Activated CD8-positive, alpha-beta memory T cell treated with anti-CD3 and anti-CD28 coated beads for 1 hour (primary cell): ENCODE measurements at places on chromosomes 1 and 21.

GRCh38 chr1:169347688-169348382 lies 19.8 kb downstream of the NME7 start:
- DNase-seq: no peak

DNA sequence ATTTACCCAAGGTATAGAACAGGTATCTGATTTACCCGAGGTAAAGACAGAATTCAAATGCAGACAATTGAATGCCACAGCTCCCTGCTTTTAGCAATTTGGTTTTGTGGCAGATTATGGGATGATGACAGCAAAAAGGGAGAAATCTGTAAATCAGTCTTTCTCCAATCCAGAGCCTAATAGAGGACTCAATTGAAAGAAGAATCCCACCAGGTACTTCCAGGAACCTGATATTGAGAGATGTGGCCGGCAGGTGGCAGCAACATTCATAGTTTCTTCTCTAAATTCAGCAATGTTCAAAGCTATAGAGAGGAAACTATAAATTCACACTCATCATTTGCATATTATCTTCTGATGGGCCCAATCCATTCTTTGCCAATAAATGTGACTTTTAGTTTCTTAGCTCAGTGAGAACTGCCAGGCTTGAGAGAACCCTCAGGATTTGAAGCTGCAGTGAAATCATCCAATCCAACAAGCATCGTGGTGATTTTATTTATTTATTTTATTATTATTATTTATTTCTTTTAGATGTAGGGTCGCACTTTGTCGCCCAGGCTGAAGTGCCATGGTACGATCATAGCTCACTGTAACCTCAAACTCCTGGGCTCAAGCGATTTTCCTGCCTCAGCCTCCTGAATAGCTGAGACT lies 9.8 kb upstream of the PHACTR4 start:
- peak; percentile 52 for DNase-seq

DNA sequence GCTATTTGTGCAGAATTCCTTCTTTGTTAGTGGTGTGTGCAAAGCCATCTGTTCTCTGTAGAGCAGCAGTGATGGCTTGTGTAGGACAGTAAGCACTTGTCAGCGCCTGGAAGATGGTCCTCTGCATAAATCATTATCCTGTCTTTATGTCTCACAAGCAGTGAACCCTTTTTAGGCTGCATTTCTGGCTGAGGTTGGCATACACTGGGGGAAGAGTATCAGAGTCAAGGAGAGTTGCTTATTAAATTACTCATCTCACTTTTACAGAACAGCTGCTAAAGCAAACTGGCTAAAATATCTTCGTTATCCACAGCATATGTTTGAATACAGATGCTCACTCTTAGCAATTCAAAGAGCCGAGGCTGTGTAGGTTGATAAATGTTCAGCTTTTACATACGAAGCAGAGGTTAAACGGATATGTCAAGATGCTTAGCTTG lies 54.6 kb upstream of the NCAM2 start:
- DNase-seq: no peak

DNA sequence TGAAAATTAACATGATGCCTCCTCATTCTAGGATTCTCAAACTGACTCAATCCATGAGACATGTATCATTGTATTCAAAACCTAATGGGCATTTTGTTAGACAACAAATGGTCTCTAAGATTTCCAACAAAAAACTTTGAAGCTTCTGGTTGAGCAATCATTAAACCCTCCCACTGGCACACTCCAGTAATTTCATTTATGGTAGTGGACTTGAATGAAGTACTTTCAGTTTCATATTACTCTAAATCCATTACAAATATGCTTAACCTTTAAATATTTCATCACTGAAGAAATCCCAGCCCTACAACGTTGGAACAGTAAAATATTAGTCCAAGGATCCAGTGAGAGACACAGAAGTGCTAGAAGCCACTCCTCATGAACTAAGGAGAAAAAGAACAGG lies 43.5 kb downstream of the GBP6 start:
- no peak for DNase-seq

DNA sequence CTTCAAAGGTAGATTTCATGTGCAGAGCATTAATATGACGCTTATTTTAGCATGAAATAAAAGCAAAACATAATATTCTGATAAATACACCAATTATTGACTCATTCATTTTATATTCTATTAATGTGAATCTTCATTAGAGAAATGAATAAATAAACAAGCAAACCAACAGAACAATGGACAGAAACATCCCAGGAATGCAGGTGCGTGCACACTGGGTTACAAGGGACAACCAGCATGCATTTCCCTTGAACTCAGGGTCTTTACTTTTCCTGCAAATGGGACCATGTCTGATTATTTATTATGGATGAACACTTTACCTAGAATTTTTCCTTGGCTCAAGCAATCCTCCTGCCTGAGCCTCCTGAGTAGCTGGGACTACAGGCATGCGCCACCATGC lies 13.5 kb downstream of the LRRC53 start:
- DNase-seq: no peak

DNA sequence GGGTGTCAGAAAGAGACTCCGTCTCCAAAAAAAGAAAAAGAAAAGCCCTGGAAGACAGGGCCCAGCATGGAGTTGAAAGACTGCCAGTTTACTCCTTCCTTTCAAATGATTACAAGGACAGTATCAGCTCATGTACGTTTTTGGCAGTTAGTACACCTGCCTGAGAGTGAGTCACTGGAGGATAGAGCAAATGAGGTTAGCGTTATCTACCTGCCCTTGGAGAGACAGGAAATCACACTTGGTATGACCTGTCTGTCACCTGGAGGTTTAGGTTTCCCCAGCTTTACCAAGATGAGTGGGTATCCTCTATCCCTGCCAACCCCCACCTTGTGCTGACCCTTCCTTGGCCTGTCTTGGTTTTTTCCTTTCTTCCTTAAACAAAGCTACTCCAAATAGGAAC lies 96.8 kb upstream of the BMP8A start:
- no peak for DNase-seq

DNA sequence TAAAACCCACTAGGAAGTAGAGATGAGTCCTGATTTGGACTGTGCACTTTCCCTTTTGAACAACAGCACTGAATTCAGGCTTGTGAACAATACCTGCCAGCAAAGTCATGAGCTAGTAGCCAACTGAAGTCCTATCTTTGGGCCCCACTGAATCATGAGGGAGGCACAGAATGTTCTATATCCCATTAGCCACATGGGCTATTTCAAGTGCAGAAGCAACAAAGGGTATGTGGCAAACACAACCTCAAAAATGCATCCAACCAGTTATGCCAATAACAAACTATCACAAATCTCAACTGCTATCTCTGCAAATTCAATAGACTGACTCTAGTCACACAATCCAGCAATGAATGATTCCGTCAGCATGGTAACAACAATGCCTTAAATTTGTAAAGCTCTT lies 276.0 kb downstream of the MRPL39 start:
- no peak for DNase-seq

- no peak for DNase-seq
Measured at GRCh38 chr1:185351734-185352466, 34.9 kb upstream of the IVNS1ABP start.

DNA sequence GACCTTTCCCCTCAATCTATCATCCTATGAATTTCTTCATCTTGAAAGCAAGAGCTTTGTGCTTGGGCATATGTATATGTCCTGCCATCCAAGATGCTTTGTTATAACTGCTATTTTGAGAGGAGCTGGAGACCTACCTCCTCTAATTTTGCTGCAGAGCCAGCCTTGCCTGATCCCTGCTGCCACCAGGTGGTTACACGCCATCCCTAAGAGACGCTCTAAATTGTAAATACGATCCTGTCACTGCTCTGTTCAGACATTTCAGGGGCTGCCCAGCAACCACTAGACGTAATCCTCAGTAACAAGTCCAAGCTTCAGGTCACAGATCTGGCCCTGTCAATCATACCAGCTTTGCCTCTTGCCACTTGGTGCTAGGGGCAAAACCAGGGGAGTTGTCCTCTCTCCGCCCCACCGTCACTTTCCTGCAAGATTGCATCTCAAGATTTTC lies 32.9 kb downstream of the GPA33 start:
- no peak for DNase-seq

DNA sequence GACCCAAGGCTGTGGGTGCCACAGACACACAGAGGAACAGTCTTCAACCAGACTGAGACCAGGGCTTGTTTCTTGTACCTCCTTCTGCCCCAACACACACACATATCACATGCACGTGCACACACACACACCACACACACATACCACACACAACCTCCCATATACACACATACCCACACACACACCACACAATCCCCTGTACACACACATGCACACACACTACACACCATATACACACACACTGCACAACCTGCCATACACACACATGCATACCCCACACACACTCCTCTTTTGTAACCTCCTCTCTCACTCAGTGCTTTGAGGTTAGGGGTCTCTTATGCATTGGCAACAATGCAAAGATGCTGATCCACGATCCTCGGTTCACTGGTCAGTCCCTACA lies 217.0 kb downstream of the AJAP1 start:
- no peak for DNase-seq

- DNase-seq: no peak
Measured at GRCh38 chr1:39689635-39690034, 1.6 kb downstream of the HPCAL4 start.

DNA sequence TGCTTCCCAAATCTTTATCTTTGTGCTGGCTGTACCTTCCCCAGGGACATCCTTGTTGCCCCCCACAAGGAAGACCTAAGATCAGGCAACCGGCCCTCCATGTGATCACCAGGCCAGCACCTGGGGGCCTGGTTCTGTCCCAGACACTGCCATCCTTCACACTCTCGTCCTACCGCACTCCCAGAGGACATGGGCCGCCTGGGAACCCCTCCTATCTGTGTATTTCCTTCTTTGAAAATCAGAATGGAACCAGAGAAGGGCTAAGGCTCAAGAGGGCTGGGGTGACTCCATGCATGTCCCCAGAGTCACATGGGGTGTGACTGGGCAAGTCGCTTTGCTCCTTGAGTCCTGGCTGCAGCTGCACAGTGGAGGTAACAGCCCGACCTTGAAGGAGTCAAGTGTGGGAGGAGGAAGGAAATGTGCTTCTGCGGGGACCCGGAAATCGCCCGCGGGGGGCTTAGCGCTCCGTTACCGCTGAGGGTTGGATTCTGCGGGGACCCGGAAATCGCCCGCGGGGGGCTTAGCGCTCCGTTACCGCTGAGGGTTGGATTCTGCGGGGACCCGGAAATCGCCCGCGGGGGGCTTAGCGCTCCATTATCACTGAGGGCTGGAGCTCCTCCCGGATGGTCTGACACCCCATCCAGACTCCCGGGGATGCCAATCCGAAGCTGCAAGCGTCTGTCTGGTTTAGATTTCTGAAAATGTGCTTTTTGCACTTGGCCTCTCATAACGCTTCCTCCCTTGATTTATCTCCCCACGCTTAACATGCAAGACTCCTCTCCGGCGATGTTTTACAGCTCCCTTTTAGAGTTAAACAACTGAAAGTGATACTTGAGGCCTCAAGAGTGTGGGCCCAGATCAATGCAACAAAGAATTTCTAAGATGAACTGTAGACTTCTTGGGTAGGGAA lies 278.9 kb downstream of the NPHP4 start:
- DNase-seq: no peak

DNA sequence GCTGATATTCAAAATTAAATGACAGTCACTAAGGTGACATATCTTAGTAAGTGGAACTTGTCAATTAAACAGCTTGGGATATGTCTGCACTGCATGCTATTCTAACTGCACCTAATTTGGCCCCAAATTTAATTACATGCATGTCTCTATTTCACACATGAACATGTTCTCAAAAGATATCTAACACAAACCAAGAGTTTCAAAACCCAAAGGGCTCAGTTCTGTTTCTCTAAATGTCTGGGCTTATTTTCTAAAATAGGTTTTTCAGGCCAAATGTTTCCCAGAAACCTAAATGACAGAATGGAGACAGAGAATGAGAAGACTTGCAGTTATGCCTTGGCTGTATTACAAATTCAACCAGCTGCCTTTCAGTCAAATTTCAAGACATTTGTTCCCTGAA lies 11.3 kb downstream of the RAB29 start:
- no peak for DNase-seq

DNA sequence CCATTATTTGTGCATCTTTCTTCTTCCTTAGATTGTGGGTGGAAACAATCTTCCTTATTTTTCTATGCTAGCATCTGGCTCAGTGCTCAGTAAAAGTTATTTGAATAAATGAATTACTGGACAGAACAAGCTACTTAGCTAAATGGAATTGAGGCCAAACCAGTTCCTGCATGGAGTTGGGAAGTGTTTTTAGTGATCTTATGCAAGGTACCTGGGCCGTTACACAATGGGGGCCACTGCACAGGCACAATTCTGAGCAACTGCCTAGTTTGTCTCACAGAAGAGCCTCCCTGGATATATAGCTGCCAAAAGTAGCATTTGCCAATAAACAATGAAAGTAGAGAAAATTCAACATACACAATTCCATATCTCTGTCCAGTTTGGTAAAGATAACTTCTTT lies 27.0 kb upstream of the SERBP1 start:
- no peak for DNase-seq

GRCh38 chr1:11842154-11843041 lies 5.2 kb downstream of the NPPA start:
- DNase-seq: no peak

DNA sequence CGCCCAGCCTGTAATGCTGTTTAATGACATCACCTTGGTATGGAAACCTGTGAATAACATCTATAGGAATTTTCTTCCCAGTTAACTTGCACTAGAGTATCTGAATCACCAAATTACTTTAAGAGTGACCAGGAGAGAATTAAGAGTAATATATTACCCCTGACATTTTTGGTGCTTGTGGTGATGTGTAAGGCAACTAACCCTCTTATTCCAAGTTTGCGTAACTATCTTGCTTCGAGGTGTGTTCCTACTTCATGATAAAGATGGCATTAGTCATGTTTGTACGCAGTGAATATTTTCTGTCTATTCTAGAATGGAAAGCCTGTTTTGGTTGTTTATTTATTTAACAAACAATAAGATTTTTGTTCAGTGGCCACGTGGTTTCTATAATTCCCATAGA lies 131.3 kb downstream of the ZP4 start:
- DNase-seq: no peak

- no peak for DNase-seq
Measured at GRCh38 chr1:31576743-31577455, 584 bp downstream of the TINAGL1 start.

DNA sequence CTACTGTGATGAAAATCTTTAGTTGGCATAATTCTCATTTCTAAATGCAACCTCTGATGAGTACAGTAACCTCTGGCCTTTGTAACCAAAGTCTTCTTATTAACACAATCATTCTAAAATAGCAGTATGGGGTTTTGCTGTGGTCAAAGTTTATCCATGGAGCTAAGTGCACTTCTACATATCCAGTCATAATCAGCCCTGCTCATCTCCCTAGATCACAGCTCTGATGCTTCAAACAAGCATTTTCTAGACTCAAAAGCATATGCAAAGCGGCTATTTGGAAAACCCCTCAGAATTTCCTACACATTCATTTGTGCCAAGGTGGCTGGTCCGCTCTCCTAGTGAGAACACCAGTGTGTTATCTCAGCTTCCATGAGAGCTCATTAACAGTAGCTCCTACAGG lies 418.6 kb downstream of the MRPL39 start:
- DNase-seq: no peak

DNA sequence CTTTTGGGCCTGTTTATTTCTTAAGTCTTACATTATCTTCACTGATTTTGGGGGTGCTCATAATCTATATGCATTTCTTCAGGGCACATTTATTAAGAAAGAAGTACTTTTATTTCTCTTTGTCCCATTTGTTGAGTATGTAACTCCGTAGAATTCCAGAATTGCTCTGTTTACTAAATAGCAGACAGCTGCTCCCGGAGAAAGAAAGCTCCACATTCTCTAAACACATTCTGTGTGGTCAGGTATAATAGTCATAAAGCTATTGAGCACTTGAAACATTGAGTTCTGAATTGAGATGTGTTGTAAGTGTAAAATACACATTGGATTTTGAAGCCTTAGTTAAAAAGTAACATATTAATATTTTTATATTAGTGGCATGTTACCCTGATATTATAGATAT lies 206.5 kb downstream of the SPATA17 start:
- no peak for DNase-seq
